ENCODE measurements at places on chromosomes 2 and 18.

- DNase-seq: no peak
Observed at GRCh38 chr2:226839161-226839560, 3.3 kb downstream of the RHBDD1 start.

GRCh38 chr2:138724729-138725459 is 55.3 kb downstream of the NXPH2 start:
- DNase-seq: no peak

- DNase-seq: no peak
Observed at GRCh38 chr2:200396781-200397242, 90.3 kb downstream of the SPATS2L start.

GRCh38 chr2:42602876-42603219 is 34.4 kb downstream of the MTA3 start:
- no peak for DNase-seq

- no peak for DNase-seq
Observed at GRCh38 chr2:71816815-71817214, 330.8 kb downstream of the CYP26B1 start.

GRCh38 chr2:217900010-217900779 is 102.6 kb downstream of the TNS1 start:
- no peak for DNase-seq

GRCh38 chr2:74290066-74290465 is 53.1 kb downstream of the SLC4A5 start:
- DNase-seq: no peak

DNA sequence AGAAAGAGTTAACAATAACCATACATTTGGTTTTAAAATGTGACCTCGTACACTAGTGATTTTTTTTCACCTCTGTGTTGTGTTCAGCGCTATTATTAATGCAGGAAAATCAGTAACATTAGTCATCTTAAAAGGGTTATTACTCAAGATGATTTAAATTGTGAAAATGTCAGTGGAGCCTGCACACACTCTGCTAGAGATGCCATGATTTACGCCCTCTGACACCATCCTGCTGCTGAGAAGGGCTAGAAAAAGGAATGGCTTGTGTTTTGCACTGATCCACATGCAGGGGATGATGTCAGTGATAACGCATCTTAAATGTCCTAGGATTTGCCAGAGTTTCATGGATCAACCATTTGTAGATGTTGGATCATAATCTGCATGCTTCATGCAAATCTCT is 121.3 kb upstream of the BOD1L2 start:
- no peak for DNase-seq

- DNase-seq: no peak
Observed at GRCh38 chr2:26011990-26012856, 21.7 kb upstream of the RAB10 start.

- DNase-seq: no peak
Observed at GRCh38 chr2:45170191-45171135, 161.2 kb upstream of the SIX2 start.

DNA sequence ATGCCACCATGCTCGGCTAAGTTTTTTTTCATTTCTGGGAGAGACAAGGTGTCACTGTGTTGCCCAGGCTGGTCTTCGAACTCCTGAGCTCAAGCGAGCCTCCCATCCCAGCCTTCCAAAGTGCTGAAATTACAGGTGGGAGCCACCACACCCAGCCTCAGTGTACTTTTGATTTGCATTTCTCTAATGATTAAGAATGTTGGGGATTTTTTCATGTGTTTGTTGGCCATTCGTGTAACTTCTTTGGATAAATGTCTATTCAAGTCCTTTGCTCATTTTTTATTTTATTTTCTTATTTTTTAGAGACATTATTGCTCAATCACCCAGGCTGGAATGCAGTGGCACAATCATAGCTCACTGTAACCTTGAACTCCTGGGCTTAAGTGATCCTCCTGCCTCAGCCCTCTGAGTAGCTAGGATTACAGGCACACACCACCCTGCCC is 73.1 kb downstream of the TMEM185B start:
- DNase-seq: no peak

- DNase-seq: no peak
Observed at GRCh38 chr2:121664086-121664485, 14.8 kb upstream of the CLASP1 start.

GRCh38 chr2:64859312-64860212 is 129.6 kb upstream of the SLC1A4 start:
- no peak for DNase-seq

- DNase-seq: no peak
Observed at GRCh38 chr18:55839343-55839742, 251.4 kb upstream of the TCF4 start.

DNA sequence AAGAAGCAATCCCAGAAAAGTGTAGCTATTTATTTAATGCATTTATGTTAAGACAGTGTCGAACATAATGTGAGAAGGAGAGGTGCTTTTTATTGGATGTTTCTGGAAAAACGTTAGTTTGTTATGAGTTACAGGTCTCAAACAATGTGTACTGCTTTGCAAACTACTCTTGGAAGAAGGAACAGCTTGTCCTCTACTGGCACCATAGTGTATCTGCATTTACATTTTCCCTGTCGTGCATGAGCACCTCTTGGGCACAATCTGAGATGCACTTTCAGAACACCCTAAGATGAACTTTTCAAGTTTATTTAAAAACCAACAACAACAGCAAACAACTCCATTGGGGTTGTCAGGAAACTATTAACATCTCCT is 22.8 kb downstream of the CCNYL1 start:
- no peak for DNase-seq

- no peak for DNase-seq
Observed at GRCh38 chr2:28137221-28137620, 246.7 kb downstream of the BABAM2 start.

DNA sequence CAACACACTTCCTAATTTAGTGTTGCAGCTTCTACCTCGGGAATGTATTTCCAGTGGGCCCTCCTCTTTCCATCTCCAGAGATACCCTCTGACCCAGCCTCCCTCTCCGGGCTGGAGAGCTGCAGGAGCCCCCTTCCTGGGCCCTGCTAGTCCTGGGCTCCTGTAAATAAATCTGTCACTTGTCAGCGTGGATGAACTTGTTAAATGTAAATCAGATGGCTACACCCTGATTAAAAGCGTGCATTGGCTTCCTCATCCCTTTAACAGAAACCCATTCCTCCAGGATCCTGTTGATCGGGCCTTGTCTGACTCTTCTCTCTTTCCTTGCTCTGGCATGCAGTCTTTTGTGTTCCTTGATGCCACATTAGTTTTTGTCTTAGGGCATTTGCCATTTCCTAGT is 2.4 kb downstream of the ZNF236 start:
- no peak for DNase-seq

GRCh38 chr2:203599509-203599908 is 64.4 kb upstream of the RAPH1 start:
- no peak for DNase-seq

DNA sequence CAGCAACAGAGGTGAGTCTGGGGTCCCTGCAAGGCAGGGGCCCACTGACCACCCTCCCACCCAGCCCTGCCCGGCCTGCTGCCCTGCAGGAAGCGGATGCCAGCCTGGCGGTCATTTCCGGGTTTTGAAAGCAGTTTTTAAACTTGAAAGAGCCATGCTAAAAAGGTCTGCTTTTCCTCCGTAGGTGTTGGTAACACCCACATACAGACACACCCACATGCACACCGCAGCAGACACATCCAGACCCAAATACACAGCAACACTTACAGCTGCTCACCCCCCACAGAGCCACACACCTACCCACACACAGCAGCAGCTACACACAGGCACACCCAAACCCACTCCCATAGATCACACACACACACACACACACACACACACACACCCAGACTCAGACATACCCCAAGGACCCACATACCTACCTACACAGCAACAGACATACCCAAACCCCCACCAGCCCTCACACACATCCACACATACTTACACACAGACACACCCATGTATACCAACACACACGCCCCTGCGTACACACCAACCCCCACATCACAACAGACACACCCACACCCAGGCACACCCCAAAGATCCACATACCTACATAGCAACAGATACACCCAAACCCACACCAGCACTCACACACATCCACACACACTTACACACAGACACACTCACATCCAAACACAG is 7.6 kb downstream of the ZFP36L2 start:
- peak; percentile 44 for DNase-seq

- DNase-seq: no peak
Observed at GRCh38 chr18:72470391-72470790, 73.8 kb downstream of the CBLN2 start.

- no peak for DNase-seq
Observed at GRCh38 chr2:7845332-7845731, 836.5 kb upstream of the ID2 start.

DNA sequence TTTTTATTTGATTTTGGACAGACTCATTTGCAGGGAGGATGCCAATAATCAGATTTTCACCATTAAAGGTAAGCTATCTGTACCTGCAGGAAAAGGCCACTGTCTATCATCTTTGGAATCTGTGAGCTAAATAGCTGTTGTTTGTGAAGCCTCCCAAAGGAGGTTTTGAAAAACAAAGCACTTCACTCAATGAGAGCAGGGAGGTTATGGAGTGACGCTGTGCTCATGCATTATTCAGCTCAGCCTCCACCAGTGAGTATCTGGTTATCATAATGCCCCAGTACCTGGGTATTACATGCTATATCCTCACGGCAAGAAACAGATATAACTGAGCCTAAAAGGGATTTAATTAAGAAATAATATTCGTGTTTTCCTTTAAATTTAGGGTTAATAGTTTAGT is 189.6 kb upstream of the PIK3C3 start:
- no peak for DNase-seq

- DNase-seq: peak; percentile 86
Observed at GRCh38 chr2:27211943-27212625, at the start of the genes ATRAID and SLC5A6. TSS of gene ATRAID (plus strand) at chr2:27212041. CDS start at chr2:27212369, 328 bp downstream. TSS of gene SLC5A6 (minus strand) at chr2:27212268. CDS start at chr2:27207650, 4,618 bp downstream.

DNA sequence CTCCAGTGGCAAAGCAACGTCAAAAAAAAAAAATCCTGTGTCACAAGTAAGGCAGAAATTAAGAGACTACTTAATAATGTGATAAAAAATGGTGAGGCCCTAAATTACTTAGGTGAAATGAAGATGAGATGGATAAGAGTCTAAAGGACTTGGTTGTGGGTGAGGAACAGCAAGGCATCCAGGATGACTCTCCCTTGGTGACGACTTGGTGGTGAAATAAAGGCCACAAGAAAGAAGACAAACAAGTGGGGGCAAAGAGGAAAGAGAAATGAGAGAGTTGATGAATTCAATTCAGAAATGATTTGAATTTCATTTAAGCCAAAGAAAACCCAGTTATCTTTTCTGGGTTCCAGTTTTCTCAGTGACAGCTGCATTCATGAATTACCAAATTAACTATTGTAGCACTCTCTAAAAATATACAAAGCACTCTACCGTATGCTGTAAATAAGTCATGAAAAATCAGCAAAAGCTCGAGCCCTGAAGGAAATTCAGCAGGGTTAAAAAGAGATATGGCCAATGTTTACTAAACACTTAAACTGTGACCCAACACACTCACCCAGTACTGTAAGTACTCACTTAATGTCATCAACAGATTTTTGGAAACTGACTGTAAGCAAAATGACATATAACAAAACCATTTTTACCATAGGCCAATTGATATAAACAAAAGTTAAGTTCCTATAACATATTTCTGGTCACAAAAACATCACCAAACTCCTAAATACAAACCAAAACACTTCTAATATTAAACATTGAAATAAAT is 1.4 kb downstream of the METTL8 start:
- no peak for DNase-seq

- DNase-seq: no peak
Observed at GRCh38 chr2:226158229-226158628, 641.4 kb downstream of the IRS1 start.

- DNase-seq: no peak
Observed at GRCh38 chr2:107738266-107738665, 88.4 kb upstream of the RGPD4 start.

DNA sequence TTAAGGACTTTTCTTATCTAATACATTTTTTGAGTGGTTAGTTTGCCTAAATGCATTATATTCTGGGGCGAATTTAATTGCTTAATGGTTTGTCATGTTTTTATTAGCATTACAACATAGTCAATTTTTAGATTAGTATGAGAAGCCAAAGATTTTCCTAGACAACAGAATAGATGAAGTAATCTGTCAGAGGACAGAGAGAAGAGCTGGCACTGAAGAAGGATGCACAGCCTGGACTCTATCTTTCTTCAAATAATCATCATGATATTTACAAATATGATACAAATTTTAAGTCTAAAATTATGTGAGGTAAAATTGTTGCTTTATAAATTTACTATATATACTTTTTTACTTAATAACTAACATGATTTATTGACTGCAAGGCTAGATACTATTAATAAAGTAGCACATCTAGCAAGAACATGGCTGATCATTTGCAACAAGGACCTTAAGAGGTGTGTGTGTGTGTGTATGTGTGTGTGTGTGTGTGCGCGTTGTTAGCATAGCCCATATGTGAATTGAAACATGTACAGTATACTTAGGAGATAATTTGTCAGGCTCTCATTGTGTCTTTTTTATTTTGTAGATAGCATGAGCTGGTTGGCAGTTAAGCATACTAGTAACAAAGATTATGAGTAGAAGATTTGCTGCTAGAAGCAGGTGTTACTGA is 752.2 kb downstream of the DCDC2C start:
- DNase-seq: no peak

DNA sequence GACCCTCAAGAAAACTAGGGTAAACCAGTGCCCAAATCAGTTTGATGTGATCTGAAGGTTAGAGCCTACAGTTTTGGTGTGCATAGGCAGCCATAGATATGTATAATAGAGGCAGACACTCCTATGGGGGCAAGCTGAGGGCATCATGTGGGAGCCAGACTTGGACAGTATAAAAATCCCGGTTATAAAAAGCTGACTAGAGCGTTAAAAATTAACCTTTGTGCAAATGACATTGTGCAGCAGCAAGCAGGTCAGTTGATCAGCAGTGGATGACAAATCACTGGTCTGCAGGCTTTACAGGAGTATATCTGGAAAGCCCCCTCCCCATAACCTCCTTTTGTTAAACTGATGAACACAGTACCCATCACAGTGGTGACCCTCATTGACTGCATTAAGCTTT is 107.8 kb downstream of the CTNNA2 start:
- no peak for DNase-seq

DNA sequence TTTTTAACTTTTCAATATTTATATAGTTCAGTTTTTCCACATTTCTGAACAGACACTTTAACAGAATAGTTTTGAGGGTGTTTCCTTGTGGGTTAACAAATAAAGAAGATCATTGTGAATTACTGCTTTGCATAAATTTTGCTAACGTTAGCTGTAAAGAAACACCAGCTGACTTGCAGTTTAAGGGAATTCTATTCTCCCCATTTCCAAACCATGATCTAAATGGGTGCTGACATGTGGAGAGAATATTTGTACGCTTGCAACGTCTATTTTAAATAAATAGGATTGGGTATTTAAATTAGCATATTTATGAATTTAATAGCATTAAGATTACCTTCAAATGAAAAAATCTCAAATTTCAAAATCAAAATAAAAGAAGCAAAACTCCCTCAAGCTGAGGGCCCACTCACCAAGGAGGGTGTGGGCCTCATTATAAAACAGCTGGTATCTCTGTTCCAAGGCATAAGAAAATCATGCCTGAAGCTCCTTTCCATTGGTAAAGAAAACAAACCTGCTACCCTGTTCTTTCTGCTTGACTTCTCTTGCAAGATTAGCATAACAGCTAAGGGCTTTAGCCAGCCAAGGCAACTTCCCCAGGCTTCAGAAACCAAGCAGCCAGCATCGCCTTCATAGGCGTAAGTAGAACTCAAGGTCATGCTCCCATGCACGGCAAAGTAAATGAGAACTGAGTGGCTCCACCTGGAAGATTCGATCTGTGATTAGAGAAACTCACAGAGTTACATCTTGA is 3.2 kb downstream of the MRO start:
- no peak for DNase-seq

- DNase-seq: no peak
Observed at GRCh38 chr18:78979730-78980278, at the start of gene SALL3. TSS of gene SALL3 (plus strand) at chr18:78979818. CDS start at chr18:78980275, 457 bp downstream.

Measured in activated T-cell treated with anti-CD3 and anti-CD28 coated beads for 24 hours (primary cell).